ENCODE measurements at places on chromosomes 12 and 14. TPM values are rescaled to one million over a fixed set of nuclear protein-coding genes. Genes with fewer than 3 reads are reported as not detected.

GPRC5A gene
- total RNA-seq, result 13.2 TPM

PLCZ1 gene
- total RNA-seq, result not detected

CHURC1 gene
- 75.3 TPM for total RNA-seq

DHRS2 gene
- total RNA-seq, result not detected
